Breast epithelium (tissue), 4 donors: ENCODE measurements at places on chromosomes 5 and 9.

- no peak for DNase-seq
Observed at GRCh38 chr5:109191153-109191558, 218.6 kb downstream of the PJA2 start.

- DNase-seq = no peak
Observed at GRCh38 chr9:109286981-109287380, 33.9 kb downstream of the EPB41L4B start.

GRCh38 chr9:35789541-35789940 is 1.9 kb upstream of the NPR2 start:
- DNase-seq = no peak

- DNase-seq = no peak
Observed at GRCh38 chr5:33309536-33310345, 131.0 kb upstream of the TARS1 start.

DNA sequence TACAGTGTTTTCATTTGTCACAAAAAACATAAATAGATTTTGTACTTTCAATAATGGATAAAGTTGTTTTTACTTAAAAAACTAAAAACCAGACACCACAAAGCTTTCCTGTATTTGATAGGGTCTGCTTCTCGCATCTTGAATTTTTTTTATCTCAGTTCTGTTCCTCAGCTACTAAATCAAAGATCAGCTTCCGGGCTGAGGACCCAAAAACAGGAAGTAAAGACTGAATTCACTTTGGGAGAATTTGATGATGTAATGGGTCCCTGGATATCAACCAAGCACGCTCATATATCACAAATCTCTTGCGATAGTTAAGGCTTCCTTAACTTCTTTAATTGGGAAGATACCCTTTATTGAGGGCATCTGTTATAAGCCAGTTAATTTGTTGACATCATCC is 24.1 kb downstream of the ITK start:
- DNase-seq = no peak

- no peak for DNase-seq
Observed at GRCh38 chr5:139822553-139823425, 27.2 kb downstream of the PSD2 start.

GRCh38 chr9:2545881-2546490 is 75.6 kb upstream of the VLDLR start:
- DNase-seq = no peak

- no peak for DNase-seq
Observed at GRCh38 chr9:126166866-126167265, 159.8 kb upstream of the MVB12B start.

DNA sequence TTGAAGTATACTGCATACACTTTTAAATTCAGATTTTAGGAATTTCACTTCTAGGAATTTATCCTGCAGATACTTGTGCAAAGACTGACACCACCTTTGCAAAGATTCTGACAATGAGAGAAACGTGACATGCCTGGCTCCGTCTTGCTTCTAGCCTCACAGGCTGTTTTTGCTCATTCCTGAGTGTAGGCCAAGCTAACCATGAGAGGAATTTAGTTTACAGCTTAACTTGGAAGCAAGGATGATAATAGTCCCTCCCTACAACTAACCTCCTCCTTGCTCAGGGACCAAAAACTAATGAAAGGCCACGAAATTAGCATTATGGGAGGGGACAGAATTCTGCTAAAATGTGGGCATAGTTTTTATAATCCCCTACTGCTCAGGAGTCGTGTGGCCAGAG is 31.1 kb downstream of the C5orf22 start:
- DNase-seq = no peak

DNA sequence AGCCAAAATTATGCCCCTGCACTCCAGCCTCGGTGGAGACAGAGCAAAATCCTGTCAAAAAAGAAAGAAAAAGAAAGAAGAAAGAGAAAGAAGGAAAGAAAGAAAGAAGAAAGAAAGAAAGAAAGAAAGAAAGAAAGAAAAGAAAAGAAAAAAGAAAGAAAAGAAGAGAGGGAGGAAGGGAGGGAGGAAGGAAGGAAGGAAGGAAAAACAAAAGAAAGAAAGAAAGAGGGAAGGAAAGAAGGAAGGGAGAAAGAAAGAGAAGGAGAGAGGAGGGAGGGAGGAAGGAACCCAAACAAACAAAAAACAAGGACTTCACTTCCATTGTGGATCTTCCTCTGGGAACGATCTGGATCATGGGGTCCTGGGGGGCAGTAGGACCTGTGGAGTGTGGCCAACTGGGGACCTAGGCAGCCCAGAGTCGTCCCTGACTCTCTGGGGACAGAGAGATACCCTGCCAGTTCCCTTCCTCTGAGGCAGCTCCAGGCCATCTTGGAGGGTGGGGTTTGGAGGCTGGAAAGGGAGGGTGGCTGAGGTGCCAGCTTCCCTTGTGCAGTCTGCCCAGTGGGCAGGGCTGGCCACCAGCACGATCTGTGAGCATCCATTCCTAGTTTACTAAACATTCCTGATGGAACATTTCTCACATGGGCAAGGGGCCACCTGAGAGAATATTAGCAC is 216.8 kb downstream of the PAX5 start:
- DNase-seq = no peak

- DNase-seq = no peak
Observed at GRCh38 chr9:117958726-117959125, 254.5 kb downstream of the TLR4 start.

GRCh38 chr9:91158286-91158685 is 203.4 kb downstream of the AUH start:
- no peak for DNase-seq

GRCh38 chr5:150137997-150138396 is 17.6 kb downstream of the PDGFRB start:
- DNase-seq = no peak

DNA sequence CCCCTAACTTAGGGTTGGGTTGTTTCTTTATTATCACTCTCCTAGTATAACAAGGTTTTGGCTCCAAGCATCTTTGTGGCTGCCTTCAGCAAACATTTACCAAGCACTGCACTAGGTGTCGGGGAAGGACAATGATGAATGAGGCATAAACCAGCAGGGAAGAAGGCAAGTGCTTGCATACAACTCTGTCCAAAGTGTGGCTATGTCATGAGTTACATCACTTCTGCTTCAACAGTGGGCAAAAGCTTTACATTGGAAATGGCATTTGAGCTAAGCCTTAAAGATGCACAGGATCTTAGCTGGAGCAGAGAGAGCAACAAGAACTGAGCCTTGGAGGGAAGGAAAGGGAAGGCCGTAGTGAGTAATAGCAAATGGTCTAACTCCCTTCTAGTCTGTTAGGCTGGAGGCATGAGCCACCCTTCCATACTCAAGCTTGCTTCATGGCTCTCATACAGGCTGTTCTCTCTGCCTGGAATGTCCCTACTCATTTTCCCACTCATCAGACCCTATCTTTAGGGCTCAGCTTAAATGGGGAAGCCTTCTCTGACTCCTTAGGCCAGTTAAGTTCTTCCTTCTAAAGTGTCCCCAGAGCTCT is 121.8 kb downstream of the SEMA6A start:
- DNase-seq = no peak

GRCh38 chr5:138635708-138636107 is 60.5 kb upstream of the HSPA9 start:
- no peak for DNase-seq

DNA sequence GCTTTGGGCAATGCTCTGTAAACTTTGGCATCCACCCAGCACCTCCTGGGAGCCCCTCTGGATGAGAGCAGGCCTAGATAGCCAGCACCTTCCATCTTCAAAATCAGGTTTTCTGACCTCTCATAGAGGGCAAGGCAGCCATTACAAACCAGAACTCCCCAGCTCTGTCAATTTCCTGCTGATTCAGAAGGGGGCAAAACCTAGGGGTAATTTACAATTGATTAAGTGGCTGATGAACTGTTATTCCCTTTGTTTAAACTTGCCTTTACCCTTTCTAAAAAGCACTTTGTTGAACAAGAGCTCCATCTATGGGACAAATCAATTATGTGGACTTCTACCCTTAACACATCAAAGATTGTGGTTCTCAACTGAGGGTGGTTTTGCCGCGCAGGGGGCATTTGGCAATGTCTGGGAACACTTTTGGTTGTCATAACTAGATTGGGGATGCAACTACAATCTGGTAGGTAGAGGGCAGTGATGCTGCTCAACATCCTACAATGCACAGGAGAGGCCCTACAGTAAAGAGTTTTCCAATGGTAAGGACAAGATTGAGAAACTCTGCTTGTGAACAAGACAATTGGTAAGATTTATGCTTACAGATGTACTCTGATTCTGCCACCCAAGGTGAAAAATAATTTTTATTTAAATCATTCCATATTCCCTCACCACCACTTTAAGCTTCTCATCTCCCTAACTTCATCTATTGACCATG is 184.1 kb downstream of the MARCHF11 start:
- no peak for DNase-seq

DNA sequence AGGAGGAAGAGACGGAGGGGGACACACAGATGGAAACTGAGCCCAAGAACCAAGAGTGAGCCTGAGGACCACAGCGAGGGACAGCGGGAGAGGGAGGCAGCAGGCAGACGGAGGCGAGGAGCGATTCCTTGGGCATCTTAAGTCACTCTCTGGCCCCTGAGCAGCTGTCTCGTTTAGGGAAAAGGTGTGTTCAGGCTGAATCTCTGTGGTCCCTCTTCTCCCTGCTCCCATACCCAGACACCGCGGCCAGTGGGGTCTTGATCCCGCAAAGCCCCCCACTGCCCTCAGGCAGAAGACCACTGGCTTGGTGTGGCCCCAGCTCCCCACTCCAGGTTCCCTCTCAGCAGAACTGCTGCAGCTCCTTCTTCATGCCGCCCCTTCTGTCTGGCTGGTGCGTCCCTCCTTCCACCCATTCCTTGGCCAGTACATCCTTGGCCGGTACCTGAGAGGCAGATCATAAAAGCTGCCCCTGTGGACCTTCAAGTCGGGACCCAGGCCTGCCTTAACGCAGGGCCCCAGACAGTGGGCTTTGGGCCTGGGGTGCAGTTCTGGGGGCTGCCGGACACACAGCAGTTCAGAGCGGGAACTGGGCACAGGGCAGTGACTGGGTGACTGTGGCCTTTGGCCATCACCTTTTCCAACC is 5.8 kb upstream of the RALGDS start:
- DNase-seq = no peak

GRCh38 chr9:78858266-78858665 is 561.3 kb downstream of the PSAT1 start:
- DNase-seq = no peak

GRCh38 chr5:54148067-54148845 is 162.1 kb downstream of the ARL15 start:
- DNase-seq = no peak

- DNase-seq = no peak
Observed at GRCh38 chr9:134690946-134691694, 49.5 kb downstream of the COL5A1 start.

GRCh38 chr9:34623374-34624235 is 3.3 kb upstream of the DCTN3 start:
- DNase-seq = no peak

DNA sequence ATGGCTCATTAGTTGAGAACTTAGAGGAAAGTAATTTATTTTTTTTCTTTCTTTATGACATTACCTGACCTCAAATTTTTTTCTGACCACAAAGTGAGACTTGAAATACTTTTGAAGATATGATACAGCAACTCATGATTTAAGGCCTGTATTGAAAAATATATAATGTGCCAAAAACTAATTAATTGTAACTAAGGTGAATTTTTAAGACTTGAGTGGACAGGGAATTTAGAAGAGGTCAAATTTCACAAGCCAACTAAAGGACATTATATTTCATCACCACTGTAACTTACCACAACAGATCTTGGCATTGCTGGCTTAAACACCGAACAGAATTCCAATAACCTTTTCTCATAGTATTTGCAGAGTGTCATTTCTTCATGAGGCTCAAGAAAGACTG is 1.8 kb downstream of the CCNH start:
- no peak for DNase-seq

DNA sequence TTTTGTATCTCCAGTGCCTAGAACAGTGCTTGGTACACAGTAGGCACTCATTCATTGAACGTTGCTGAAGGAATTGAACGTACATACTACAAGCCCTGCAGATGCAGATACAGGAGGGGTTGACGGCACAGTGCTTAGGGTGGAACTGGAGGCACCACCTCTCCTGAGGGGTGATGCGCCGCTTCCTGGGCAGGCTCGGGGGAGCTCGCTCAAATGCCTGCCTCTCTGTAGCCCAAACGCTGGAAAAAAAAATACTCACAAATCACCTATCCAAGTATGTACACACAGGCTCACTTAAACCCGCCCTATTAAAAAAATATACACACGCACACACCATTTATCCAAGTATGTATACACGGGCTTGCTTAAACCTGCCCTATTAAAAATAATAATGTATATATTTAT is 536 bp upstream of the COMMD10 start:
- DNase-seq = no peak

DNA sequence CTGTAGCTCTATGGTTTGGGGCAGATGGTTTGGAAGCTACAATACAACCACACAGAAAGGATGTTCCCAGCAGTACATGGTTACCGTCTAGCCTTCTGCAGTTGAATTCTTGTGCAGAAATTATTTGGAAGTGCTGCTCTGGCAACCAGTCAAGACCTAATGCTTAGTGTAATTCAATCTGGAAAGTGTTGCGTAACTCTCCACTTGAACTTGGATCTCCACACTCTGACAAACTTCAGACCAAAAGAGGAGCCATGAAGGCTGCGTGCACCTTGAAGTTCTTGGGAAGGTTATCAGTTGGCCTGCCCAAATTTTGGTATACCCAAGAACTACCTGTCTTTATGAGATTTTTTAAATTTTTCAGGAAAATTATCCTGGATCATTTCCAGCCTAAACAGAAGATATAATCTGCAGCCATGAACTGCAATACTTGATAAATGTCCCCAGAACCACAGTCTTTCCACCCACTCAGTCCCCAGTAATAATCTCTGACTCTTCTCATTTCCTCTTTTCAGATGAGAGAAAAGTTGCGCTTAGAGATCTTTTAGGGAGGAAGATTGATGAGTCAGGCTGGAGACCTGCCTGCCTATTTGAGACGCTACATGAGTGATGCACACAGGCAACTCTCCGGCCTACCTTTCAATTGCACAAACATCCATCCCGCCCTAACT is 159.9 kb downstream of the FANCC start:
- peak; percentile 35 for DNase-seq

GRCh38 chr5:10559151-10559550 is 4.7 kb upstream of the ANKRD33B start:
- DNase-seq = no peak

- DNase-seq = no peak
Observed at GRCh38 chr5:180848878-180849277, 12.2 kb downstream of the ZFP62 start.

DNA sequence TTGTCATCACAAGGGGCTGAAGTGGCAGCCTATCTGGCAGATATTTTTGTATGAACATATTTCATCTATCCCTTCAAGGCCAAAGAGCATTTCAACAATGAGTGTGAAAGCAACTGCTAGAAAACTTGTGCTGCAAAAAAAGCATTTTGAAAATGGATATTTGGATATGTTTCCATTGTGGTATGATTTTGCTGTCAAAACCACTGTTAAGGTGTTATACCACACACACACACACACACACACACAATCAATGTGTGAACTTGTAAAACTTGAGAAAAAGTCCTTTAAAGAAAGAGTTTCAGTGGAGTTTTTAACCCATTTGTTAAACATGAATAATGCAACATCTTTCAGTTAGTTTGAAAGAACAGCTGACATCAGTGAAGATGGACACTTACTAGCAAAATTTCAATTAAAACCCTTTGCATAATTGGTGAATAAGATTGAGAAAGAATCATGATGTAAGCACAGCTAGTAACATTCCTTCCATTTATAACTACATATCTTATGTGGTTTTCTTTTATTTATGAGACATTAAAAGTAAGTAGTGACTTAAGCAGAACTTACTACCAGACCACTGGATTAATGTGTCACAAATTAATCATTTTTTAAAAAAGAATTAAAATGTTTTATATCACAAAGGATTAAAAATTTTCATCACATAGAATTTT is 182.6 kb upstream of the GNA14 start:
- DNase-seq = no peak
